Inflammatory macrophage treated with lipopolysaccharide for 1 hour (primary cell): ENCODE measurements at places on chromosomes 2 and 18.
A peak's percentile ranks its signal among the peaks of the same experiment; 100 is the strongest.

DNA sequence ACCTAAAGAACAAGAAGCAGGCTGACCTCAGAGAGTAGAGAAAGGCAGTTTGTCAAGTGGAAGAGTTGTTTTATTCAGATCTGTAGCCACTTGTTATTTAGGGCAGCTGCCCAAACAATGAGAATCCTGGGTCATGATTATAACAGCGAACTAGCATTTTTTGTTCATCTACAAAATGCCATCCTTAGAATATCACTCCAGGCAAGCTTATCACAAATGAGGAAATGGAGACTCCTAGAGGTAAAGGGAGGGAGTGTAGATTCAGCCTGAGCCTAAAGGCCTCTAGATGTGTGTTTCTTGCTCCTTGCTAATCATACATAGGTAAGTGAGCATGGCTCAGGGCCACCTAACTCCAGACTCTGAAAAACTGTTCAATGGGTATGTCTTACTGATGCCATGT lies 126.1 kb downstream of the HNMT start:
- peak; percentile 16 for DNase-seq

DNA sequence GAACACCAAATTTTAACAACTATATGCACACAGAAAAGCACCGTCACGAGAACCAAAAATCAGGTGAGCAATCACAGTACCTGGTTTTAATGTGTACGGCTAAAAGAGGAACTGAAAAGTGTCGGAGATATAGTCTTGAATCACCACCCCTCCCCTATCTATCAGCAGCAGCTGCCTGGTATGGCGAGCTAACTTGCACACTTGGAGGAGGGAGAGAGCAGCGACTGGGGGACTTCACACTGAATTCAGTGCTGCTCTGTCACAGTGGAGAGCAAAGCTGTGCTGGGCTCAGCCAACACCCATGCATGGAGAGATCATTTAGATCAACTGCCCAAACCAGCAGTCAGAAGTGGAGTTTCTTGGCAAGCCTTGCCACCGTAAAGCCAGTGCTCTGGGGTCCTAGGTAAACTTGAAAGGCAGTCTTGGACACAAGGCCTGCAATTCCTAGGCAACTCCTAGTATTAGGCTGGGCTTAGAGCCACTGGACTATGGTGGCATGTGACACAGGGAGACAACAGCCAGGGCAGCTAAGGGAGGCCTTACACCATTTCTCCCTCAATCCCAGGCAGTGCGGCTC lies 89.2 kb upstream of the CD226 start:
- DNase-seq: no peak

DNA sequence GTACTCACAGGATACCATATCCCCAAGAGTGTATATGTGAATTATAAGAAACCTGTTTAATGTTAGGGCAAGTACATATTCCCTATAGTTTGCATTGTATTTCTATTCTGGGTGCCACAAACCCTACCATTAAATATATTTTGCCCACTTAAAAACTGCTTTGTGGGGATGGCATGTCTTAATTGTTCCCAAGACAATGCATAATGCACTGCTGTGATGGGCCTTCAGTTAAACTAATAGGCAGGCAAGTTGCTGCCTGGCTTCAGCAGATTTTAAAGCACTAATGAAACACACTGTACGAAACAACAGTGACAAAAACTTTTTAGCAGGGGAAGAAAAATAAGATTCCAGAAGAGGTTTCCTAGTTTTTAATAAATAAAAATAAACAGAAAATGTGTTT lies 104.8 kb upstream of the VRK2 start:
- DNase-seq: no peak

DNA sequence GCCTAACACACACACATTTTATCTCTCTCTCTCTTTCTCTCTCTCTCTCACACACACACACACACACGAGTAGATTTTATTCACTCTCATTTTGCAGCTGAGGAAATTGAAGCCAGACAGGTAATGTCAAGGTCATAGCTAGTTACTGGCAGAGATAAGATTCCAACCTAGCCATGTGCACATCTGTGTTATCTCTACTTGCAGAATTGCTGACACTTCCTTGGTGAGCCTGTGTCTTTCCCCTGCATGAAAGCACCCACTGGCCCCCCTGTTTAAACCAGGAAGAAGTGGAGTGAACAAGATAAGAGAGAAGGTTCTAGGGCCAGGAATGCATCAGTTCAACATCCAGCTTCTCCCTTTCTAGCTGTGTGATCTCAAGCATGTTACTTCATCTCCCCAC lies 423.7 kb downstream of the TXNL1 start:
- DNase-seq: no peak

- no peak for DNase-seq
These were observed 905 bp upstream of the RPS7 start for GRCh38 chr2:3574155-3574554.

DNA sequence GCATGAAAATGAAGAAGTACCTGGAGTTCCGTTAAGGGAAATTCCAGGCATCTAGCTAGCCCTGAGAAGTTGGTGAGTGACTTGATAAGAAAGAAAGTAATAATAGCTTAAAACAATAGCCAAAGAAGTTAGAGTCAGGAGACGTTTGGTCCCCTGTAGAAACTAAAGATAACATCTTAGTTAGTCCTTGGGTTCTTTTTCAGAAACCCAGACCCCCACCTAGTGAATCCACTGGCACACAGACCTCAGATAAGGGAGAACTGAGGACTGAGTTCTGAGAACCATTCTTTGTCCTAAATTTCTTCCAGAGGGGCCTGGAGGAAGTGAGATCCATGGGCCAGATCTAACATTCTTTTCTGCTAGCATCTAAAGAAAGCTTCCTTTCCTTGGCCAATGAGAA lies 335.4 kb downstream of the SLC4A3 start:
- DNase-seq: no peak

- DNase-seq: no peak
These were observed 30.7 kb downstream of the STON1 start for GRCh38 chr2:48560546-48561209.

DNA sequence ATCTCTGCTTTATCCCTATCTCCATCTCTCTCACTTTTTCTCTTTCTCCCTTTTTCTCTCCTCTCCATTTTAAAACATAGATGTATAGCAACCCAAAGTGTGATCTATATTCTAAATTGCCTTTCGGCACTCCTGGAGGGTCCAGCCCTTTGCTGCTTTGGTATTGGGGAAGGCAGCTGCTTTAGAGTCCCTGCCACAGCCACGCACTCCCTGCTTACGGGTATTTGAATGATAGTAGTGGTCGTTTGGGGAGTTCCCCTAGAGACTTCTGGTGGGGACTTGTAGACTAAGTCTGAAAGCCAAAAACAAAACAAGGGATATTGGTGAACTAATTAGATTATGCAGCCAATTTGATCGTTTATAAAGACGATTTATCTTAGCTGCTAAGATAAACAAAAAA lies 11.9 kb downstream of the QPCT start:
- DNase-seq: no peak

GRCh38 chr18:57837917-57838548 lies 34.9 kb upstream of the ATP8B1 start:
- DNase-seq: peak; percentile 32

DNA sequence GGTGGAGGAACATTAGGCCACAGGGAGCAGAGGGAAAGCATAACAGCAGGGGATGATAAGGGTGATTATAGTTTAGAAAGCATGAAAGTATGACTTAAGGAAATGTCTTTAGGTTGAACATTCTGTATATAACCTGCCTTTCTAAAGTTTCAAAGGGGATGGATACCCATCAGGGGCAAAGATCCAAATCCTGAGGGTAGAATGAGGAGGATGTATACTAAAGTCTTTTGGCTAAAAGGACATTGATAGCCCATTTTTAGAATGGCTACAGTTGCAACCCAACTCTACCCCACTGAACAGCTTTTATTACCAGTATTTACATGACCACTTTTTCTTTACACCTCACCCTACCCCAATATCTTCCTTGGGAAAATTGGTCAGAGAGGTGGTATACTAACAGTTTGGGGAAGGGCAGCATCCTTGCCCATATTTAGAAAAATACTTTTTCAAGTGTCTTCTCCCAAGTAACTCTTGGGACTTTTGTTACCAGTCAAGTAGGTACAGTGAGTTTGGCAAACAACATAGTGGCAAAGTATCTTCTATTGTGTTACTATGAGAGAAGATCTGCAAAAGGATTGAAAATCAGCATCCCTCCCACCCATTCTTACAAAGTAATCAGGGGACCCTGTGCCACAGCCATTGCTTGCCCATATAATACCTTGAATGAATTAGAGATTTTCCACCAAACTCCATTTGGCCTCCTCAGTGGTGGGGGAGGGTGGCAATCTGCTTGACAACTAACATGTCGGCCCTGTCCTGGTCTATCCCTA lies 8.3 kb downstream of the MAT2A start:
- DNase-seq: no peak

DNA sequence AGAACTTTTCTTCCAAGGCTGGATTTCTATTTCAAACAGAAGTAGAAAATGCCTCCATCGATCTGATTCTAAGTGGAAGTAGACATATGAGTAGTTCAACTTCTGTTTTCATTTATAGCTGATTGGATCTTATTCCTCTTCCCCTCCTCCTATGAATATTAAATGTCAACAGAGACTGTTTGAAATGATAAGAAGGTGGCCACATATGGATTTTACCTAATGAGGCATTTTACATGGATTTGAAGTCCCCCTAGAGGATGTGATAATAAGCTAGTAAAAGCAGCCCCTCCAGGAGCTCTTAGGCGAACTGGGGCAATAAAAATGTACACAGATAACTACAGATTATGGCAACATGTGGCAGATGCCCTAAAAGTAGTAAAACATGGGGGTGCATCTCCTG lies 71.0 kb downstream of the UPP2 start:
- DNase-seq: no peak

DNA sequence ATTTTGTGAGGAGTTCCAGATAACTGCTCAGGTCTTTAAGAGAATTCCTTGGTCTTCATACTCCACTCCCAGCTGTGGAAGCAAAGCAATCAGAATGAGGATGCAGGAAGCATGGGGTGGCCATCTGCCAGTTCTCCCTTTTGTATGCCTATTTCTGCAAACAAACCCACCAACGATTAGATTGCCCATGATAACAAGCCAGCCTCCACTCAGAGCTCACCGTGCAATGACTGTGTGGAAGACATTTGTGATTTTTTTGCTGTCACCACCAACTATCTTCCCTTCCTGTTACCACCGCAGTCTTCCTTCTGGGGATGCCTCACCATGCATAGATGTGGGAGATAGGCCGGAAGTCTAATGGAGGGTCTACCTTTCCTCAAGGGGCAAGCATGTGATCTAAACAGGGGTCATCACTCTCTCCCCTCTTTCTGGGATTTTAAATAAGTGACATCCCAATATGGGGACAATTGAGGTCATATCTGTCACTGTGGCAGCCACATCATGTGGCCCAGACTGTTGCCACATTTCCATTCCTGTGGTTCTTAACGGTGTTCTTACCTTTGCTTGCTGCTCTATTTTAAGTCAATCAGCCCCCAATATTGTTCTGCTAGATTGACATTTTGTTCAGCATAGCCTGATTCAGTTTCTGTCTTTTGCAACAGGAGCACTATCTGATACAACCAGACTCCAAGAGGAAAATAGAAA lies 4.4 kb downstream of the AFF3 start:
- no peak for DNase-seq

GRCh38 chr18:48771641-48772375 lies 179.0 kb downstream of the SMAD7 start:
- no peak for DNase-seq
